Head of caudate nucleus (tissue), 42 donors: ENCODE measurements at places on chromosomes 3 and 15.

DNA sequence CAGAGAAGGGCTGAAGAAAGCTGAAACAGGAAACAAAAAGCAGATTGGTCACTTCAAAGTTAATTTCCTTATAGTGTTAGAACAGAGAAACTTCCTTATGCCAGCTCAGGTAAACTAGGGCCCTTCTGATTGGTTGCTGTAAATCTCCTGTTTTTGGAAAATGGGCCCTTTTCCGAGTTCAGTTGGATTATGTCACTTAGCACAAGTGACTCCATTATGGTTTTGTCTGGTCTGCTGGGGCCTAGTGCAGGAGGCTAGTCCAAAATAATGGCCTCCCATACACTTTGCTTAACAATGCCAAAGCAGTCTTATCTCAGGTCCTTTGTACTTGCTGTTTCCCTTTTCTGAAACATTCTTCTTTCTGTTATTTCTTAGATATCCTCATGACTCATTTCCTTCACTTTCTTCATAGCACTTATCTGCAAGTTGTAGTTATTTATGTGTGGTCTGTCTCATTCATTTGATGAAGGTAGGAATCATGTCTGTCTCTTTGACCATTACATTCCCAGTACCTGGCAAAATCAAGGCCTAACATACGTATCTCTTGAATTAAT, 7.7 kb upstream of the DCP1A start:
- DNase-seq = no peak

GRCh38 chr15:96583671-96584070, 253.2 kb downstream of the NR2F2 start:
- DNase-seq = no peak

- DNase-seq = no peak
Measured at GRCh38 chr3:65381496-65382010, 657.2 kb downstream of the MAGI1 start.

- DNase-seq = no peak
Measured at GRCh38 chr3:50427217-50427616, 67.9 kb upstream of the TMEM115 start.

- no peak for DNase-seq
Measured at GRCh38 chr3:192851821-192852372, 65.8 kb downstream of the MB21D2 start.

GRCh38 chr3:170448584-170448983, 29.9 kb downstream of the CLDN11 start:
- no peak for DNase-seq

- no peak for DNase-seq
Measured at GRCh38 chr3:12513694-12514446, 29.6 kb downstream of the TSEN2 start.

DNA sequence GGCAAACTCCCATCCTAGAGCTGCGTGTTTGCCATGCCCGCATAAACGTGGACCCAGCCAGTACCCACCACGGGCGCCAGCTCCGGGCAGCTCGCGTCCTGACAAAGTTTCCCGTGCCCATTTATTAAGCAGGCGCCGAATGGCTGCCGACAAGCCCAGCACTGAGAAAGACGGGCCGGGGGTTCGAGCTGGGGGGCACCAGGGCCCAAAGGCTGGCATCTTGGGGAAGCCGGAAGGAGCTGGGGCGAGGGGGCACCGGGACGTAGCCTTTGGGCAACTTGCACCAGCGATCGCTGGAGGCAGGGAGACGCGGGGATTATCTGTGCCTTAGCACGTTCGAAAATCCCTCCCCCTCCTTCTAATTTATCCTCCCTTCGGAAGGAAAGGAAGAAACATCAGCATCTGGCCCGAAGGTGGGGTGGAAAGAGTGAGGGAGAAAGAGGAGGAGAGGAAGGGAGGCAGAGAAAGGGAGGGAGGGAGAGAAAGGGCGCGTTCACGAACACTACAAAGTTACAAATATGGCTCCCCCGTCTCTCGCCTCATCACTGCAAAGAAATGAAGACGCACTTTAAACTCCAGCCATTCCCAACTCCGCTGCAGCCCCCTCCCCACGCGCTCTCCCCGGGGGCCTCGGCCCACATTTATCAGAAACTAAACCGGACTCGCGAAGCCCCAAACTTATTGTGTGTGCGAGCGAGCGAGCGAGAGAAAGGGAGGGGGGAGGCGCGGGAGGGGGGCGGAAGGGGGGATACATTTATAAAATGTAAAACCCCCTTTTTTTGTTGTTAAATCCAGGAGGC, 1.0 kb downstream of the ANP32A start:
- DNase-seq = no peak

DNA sequence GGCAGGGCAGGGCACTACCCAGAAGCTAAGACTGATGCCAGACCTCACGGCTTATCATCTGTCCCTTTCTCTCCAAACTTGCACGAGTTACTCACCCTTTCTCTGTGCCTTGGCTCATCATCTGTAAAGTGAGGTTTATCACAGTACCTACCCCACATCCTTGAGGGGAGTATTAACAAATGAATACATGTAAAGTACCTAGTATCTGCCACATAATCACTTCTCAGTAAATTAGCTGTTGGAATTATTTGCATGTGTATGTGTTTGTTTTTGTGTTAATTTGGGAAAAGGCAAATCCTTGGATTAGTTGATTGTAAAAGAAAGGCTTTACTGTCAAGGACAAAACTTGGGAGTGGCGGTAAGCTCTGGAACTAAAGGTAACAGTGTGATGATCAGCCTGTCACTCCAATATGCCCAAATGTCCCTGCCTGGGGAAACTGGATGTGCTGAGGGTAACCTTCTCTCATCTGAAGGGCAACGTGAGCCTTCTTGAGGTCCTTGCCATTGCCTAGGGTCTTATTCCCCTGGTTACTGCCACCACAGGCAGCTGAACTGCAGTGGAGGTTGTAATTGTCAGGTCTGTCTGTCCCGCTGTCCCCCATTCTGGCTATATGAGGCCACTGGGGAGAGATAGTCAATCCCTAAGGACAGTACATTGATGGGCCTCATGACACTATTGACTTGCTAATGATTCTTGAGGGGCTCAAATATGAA, 269.4 kb downstream of the CLSTN2 start:
- no peak for DNase-seq
